CD4-positive, alpha-beta memory T cell (primary cell): ENCODE measurements at places on chromosomes 12 and 14.

DNA sequence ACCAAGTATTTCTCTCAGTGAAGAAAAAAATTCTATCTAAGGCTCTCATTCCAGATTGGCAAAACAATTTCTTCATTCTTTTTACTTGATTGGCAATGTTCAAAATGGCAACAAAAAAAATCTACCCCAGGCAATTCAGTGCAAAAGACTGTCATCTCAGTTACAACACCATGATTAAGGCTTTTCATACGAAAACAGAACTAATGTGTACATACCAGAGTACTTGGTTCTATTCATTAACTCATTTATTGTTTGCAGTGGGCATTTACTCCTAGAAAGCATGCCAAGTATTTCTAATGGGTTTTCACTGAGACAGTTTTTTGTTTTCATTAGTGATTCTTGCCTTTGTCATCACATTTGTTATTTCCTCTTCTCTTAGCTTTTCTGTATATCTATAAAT is 33.0 kb downstream of the DBX2 start:
- no peak for DNase-seq

GRCh38 chr14:23018107-23018506 is 8.2 kb upstream of the C14orf93 start:
- no peak for DNase-seq

DNA sequence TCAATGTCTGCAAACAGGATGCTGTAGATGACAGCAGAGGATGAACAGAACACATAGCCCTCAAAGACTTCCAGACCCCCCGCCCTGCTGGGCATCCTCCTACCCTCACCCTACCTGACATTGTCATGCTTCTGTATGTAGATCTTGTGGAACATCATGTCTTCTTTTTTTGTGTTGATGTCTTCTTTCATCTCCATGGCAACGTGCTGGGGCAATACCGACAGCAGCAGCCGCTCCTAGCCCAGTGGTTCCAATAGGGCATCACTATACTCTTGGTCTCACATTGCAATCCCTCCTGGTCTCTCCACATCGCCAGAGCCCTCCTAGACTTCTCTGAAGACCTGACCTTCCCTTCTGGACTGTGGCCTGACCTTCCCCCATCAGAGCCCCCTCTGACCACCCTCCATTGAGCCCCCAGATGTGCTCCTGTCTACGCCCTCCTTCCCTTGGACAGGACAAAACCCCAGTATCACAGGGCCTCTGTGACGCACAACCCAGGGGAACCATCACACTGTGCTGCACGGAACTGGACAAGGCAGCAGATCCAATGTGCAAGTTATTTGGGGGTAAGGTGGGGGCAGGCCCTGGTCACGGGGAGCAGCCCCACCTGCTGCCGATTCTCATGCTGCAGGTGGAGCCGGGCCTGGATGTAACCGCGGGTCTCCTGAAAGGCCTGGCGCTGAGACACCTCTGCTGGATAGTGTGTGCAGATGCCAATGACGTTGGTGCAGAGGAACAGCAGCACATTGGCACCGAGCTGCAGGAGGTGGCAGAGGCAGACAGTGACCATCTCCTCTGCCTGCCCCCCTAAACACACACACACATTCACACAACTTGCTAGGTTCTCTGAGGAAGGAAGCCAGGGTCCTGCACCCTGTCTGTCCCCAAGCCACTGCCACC is 11.1 kb downstream of the ADCY6 start:
- DNase-seq, result no peak

DNA sequence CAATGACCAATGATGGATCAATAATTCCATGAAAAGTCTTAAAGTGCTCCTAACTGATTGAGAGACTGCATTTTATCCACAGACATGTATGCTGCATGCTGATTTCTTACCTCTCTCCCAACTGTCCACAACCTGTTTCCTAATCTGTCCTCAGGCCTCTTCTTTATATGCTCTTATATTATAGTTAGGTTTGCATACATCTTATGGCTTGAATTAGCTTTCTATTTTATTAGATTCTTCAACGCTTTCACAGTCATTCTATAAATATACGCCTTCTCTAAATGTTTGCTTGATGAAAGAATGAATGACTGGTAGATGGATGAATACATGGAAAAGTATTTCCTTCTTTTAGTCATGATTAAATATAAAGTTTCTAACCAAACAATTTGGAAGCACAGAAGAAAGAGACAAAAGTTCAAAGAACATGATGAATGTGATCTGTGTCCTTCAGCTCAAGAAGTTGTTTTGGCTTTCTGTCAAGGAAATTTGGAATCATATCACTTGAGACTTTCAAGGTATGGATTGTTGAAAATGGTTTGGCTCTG is 91.8 kb upstream of the NPAS3 start:
- no peak for DNase-seq

DNA sequence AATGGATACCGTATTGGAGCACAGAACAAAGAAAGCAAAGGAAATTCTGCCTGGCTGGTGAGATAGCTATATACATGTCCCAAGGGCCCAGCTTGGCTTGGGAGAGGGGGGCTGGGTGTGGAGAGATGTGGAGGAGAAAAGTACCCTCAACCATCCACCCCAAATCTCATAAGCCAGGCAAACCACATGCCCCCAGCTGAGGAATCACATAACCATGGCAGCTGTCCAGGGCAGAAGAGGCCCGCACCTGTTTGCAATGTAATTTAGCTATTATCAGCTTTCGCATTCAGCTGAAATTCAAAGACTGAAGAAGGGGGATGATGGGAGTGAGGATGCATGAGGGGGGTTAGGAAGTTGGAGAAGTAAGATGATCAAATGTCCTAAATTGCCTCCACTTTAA is 196.1 kb downstream of the TBX5 start:
- no peak for DNase-seq

DNA sequence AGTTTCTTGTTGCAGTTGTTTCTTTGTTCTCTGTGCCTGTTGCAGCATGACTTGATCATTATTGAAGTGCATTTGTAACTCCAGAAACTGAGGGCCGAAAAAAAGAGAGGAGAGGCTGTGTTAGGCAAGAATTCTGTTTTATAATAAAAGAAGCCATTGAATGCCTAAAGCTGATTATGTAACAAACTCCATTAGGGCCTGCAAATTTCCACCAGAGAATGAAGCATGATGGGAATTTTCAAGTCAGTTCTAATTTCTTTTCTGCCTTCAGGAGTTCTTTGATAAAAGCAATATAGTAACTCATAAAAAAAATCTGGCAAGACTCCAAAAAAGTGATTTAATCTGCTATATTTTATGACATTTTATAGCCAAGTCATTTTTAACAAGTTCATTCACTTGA is 156.7 kb upstream of the RASSF8 start:
- no peak for DNase-seq

DNA sequence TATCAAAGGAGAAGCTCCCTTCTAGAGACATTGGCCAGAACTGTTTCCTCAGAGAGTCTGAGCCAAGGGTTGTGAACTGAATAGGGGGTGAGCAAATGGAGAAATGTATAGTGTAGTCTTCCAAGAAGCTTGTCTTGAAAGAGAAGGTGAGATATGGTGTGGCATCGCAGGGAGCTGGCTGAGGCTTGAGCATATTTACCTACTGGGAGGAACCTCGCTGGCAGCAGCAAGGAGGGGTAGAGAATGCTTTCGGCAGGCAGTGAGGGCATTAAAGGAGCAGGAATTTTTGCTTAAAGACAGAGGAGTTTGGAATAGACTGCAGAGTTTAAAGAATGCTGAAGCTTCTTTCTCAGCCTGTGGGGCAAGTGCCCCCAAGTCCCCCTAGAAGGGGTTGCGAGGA is 59.3 kb upstream of the PRMT8 start:
- no peak for DNase-seq

- no peak for DNase-seq
Measured at GRCh38 chr12:92192360-92192759, 46.7 kb upstream of the BTG1 start.

DNA sequence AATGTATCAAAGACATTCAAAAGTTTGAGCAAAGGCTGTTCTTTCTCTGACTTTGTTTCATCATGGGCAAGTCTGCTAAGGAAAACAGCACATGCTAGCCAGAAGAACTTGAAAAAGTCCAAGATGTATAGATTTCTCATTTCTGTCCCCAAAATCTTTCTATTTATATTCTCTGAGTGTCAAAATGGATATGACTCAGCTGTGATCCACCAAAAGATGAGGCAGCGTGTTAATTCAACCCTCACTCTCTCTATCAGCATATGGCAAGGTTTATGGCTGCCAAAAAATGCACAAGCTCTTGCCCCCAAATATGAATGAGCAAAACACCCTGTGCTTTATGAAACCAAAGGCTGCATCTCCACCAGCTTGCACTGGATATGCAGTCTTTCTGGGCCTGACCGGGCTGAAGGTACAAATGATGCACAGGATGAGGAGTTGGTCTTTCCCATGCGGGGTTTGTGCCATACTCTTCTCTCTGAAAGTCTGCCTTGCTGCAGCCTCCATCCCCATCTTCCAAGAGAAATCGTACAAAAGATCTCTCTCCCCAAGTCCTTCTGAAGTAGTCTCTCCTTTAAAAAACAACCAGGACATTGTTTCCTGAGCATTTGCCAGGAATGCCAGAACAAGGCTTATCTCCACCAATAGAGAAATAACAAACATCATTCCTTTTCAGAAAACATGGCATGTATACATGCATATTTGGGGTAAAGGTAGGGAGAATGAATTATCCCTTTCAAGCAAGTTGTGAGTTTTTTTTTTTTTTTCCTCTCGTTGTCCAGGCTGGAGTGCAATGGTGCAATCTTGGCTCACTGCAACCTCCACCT is 203.4 kb downstream of the TMX1 start:
- DNase-seq, result no peak

GRCh38 chr12:12357719-12358461 is 1.0 kb downstream of the BORCS5 start:
- peak; percentile 28 for DNase-seq

GRCh38 chr12:98224584-98225221 is 290.7 kb upstream of the TMPO start:
- no peak for DNase-seq

GRCh38 chr14:23321572-23322547 is 603 bp downstream of the PABPN1 start:
- peak; percentile 34 for DNase-seq

GRCh38 chr12:41234692-41235091 is 46.6 kb downstream of the PDZRN4 start:
- no peak for DNase-seq

GRCh38 chr14:62443796-62444195 is 601.5 kb downstream of the KCNH5 start:
- no peak for DNase-seq

DNA sequence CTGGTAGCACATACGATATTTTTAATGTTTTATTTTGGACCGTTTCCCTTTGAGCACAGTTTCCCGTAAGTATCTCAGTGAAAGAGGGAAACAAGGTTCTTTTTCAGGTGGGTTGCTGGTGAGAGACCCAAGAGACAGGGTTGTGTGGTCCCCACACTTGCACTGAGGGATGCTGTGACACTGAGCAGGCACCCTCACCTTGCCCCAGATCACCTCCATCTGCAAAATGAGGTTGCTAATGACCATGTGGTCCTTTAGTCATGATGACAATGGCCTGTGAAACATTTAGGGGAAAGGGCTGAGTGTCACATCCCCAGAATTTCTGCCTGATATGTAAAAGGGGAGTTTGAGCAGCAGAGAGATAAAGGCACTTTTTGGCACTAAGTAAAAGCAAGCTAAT is 4.3 kb downstream of the CCND2 start:
- no peak for DNase-seq

DNA sequence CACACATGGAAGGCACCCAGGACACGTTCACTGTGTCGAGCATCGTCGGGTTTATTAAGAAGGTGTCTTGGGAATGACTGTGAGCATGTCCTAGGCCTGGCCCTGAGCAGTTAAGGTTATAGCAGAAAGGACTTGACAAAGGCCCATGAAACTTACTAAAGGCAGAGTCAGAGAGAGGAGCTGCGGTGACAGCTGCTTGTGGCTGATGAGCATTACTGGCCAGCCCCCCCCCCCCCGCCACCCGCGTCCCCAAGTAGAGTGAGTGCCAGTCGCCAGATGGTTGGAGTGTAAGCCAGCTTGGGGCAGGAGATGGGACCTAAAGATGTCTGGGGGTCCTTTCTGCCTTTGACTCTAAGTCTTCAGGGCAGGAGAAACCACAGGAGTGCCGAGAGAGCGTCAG is 169.9 kb downstream of the TSPAN9 start:
- DNase-seq, result no peak

- no peak for DNase-seq
Measured at GRCh38 chr14:105082703-105083102, 17.5 kb upstream of the GPR132 start.

- DNase-seq, result no peak
Measured at GRCh38 chr12:42196723-42197603, 41.1 kb downstream of the YAF2 start.

- DNase-seq, result peak; percentile 26
Measured at GRCh38 chr12:6140651-6141447, 16.4 kb upstream of the VWF start.

DNA sequence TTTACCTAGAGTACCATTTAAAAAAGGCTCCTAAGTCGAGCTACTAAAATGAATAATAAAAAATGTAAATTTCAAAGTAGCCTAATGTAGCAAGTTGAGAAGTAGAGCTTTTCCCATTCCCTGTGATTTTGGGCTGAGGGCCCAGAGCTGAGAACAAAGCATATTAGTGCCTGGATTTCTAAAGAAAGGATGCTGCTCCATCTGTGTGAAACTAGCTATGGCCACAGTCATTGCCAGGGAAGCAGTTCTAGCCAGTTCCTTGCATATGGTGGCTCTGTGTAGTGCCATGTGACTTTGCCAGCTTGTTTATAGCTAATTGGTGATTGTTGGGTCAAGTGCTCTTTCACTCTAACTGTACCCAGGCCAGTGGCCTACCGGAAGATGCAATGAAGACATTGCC is 20.4 kb upstream of the FBXO33 start:
- no peak for DNase-seq

- DNase-seq, result peak; percentile 53
Measured at GRCh38 chr12:121223292-121224285, 13.7 kb downstream of the P2RX4 start.

DNA sequence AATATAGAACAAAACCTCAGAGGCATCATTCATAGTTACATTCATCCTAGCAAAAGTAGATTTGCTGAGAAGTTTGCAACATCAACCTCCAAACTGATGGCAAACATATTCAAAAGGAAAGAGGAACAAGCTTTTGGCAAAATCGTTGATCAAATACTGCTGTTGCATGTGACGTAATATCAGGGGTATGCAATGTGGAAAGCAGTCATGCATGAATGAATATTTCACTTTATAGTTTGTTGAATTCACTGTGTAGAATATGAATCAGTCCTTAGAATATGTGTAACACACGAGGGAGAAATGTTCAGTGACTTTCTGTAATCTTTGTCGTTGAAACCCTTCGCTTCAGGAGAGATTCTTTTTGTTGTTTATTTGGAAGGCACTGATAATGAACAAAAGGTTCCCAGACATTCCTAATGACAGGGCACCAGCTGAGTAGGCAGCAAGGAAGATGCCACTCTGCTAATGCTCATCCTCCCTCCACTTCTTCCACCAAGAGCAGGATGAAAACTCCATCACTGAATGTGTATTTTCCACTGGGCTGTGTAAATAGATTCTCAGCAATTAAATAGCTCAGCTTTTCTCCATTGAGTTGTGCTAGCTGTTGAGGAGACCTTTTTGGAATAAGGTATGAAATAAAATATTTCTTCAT is 126.1 kb downstream of the PELI2 start:
- DNase-seq, result no peak

DNA sequence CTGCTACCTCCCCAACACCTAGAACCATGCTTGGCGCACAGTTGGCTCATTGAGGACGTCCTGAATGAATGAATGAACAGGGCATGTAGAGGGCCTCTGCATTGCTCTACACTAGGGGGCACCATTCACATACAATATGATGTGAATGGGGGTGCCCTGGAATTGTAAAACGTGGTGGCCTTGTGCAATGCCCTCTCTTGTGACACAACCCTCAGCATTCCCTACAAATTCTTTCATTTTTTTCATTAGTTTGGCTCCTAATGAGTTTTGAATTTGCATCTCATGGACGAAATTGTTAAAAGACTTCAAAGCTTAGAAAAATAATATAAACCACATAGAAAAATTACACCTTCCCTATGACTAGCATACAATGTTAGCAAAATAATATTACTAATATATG is 2.3 kb upstream of the DIO2 start:
- no peak for DNase-seq
